ENCODE measurements at places on chromosomes 3 and 15.

DNA sequence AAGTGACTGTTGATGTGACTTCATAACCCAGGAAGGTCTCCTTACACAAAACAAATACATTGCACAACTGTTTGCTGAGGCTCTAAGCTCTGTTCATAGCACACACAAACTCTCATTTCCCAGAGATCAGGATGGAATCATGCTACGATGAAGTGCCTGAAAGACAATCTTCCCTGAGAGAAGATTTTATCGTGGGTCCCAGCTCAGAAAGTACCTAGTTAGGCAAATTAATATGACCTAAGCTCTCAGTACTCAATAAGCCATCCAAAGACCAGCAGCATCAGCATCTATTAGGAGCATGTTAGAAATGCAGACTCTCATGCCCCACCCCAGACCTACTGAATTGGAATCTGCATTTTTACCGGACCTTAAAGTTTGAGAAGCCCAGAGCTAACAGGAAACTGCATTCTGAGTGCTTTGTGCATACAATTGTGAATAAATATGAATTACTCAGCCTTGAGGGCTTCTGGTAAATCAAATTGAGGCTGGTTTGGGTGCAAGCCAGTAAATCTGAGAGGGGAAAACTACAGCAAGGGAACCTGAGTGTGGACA is 161.5 kb upstream of the C2CD4B start:
- DNase-seq: no peak

DNA sequence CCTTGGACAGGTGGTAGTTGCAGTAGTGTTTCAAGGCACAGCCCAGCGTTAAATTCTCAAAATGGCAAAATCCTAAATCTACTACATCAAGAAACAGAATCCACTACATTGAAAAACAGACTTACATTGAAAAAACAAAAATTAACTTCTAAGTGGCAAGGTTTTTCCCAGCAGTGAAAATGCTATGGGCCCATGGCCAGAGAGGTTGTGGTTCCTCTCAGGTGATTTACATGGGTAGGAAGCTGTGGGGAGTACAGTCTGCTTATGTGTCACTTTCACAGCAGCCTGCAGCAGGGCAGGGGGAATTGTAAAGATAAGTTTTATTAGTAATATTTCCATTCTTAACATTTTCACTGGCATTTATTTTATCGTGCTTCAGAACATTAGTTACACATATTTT is 24.9 kb downstream of the TTC14 start:
- DNase-seq: no peak

- DNase-seq: no peak
Measured at GRCh38 chr3:117079997-117080396, 370.4 kb downstream of the TUSC7 start.

DNA sequence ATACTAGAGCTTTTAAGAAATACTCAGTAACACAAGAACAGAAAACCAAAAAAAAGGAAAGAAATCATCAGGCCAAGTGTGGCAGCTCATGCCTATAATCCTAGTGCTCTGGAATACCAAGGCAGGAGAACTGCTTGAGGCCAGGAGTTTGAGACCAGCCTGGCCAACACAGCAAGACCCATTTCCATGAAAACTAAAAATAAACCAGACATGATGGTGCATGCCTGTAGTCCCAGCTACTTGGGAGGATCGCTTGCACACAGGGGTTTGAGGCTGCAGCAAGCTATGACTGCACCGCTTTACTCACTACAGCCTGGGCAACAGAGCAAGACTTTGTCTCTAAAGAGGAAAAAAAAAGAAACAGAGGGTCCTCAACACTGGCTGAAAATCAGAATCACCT is 18.2 kb downstream of the TASOR start:
- no peak for DNase-seq

GRCh38 chr3:192816351-192816750 is 89.0 kb upstream of the FGF12 start:
- no peak for DNase-seq

DNA sequence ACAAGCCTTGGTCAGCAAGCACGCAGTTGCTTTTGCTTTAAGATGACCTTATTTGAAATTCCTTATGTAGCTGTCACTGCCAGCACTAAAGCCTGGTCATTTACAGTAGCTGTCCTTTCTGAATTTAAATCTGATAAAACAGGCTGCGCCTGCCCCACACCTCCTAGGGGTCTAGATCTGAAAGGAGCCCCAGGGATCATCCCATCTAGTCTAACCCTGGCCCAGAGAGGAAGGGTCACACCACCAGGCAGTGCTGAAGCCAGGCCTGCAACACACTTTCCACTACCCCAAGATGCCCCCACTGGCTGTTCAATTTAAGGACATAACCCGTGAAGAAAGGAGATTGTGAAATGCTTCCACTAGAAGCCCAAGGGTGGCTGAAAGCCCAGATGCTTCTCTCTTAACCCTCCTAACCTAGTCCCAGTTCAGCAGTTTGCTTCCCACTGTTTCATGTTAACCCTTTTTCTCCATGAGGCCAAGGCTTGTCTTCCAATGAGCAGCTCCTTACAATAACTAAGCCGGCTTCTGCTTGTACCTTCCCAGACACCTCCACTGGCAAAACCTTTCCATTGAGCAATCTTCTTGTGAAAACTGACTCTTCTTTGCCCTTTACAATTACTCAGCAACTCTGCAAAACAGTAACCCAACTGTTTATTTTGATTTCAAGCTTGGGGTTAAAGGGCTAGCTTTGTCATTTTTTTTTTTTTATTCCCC is 198.9 kb upstream of the LPP start:
- no peak for DNase-seq

DNA sequence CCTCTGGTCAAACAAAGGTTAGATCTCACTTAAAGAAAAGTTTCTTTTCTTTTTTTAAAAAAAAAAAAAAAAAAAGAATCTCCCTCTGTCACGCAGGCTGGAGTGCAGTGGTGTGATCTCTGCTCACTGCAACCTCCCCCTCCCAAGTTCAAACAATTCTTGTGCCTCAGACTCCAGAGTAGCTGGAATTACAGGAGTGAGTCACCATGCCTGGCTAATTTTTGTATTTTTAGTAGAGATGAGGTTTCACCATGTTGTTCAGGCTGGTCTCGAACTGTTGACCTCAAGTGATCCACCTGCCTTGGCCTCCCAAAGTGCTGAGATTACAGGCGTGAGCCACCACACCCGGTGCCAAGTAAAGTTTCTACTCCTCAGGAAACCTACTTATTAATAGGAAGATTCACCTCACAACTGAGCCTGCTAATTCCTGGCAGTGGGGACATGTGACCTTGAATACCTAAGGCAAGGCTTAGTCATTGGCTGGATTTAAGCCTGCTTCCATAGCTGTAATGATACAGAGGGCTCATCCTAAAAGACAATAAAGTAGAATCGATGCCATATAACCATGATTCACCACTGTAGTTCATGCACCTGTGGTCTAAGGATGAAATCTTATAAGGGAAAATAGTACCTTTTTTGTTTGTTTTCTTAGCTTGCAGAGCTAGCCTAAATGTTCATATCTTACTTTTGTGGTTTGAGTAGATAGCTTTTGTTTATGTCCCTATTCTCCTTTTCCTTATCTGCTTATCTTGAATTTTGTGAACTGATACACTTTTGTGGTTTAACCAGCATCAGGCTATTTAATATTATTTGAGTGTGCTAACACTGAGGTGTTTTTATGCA is 24.8 kb upstream of the RBMS3 start:
- DNase-seq: no peak

DNA sequence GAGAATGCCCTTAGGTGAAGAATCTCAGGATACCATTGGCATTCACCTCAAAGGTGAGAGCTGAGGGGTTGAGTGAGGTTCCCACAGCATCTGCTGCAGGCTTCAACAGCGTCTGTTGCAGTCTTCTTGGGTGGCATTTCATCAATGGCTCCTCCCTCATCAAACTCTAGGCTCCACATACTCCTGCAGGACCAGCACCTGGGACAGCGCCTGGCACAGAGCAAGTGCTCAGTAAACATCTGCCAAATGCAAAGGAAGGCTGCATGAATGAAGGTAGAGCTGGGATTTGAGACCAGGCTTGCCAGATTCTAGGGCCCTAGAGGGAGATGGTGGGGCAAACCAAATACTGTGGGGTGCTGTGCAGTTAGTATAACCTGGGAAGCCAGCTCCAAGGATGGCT is 9.6 kb downstream of the TRH start:
- DNase-seq: no peak

GRCh38 chr15:90489514-90489913 is 40.2 kb upstream of the CRTC3 start:
- DNase-seq: no peak

GRCh38 chr3:27800261-27800660 is 78.1 kb upstream of the EOMES start:
- DNase-seq: no peak

DNA sequence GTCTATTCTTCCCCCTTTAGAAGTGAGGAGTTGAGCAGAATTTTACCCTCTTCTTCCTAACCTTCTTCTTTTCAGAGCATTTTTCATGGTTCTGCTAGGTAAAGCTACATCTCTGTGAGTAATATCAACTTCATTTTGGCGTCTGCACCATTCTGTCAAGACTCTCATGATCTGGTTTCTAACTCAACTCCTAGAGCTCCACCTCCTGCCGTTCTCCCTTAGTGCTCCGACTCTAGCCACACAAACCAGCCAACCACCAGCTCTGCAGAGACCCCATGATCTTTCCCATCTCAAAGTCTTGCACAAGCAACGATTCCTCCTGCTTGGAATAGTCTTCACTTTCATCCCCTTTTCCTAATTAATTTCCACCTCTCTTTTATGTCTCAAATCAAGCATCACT is 193.9 kb upstream of the TMC3 start:
- no peak for DNase-seq

DNA sequence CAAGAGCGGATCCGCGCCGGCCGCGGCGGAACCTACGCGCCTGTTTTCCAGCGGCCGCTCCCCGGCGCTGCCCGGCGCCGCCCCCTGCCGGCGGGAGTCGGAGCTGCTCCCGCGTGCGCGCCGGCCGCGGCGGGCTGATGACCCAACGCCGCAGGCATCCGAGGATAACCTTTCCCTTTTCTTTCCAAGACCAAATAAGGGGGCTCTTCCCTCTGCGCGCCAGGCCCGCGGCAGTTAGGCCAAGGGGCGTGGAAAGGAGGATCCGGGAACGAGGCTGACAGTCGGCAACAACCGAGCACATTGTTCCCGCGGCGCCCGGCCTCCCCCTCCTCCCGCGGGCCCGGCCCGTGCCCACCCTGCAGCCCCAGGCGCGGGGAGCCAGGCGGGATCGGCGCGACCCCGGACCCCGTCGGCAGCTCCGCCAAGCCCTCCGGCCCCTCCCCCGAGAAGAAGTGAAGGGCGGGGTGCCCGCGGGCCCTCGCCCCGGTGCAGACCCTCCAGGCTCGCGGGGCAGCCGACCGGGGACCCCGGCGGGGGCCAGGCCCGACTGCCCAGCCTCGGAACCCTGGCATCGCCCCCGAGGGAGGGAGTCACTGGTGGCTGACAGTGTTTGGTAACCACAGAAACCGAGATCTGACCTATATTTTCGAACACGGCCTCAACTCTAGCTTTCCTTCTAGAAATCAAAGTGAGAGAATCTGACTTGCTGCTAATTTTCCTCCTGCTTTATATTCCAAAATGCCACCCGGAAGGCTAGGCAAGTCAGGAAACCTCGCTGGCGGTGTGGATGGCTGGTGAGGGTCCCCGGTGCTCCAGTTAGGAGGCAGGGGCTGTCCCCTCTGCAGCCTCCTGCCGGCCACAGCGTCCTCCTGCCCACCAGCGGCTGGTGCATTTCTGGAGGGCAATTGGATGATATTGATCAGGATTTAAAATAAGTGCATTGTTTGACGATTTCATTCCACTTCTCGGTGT is 45.6 kb upstream of the SYNM start:
- peak; percentile 56 for DNase-seq

GRCh38 chr3:10977892-10978510 is 14.5 kb upstream of the SLC6A1 start:
- no peak for DNase-seq

DNA sequence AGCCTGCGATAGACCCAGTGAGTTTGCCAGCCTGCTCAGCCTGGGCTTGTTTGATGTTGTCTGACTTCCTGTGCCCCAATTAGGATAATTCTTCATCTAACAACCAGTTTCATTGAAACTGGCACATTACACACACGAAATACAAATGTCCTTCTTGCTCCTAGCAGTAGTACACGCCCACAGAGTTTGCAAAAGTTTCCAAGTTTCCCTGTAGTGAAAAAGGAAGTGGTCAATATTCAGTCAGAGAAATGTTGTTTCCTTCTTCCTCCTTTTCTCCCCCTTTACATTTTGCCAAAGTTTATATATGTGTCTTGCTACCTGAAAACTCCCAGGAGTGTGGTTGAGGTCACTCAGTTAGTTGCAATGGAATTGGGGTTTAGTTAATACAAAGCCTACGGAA is 58.4 kb upstream of the LRTM1 start:
- no peak for DNase-seq

GRCh38 chr15:66714543-66714981 is 12.5 kb downstream of the SMAD6 start:
- no peak for DNase-seq

DNA sequence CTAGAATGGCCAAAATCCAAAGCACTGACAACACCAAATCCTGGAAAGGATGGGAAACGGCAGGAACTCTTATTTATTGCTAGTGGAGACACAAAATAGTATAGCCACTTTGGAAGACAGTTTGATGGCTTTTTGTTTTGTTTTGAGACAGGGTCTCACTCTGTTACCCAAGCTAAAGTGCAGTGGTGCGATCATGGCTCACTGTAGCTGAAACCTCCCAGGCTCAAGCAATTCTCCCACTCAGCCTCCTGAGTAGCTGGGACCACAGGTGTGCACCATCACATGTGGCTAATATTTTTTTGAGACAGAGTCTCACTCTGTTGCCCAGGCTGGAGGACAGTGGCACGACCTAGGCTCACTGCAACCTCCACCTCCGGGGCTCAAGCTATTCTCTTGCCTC is 27.3 kb upstream of the GPR160 start:
- no peak for DNase-seq

GRCh38 chr3:49362561-49362960 is 4.4 kb upstream of the GPX1 start:
- no peak for DNase-seq

DNA sequence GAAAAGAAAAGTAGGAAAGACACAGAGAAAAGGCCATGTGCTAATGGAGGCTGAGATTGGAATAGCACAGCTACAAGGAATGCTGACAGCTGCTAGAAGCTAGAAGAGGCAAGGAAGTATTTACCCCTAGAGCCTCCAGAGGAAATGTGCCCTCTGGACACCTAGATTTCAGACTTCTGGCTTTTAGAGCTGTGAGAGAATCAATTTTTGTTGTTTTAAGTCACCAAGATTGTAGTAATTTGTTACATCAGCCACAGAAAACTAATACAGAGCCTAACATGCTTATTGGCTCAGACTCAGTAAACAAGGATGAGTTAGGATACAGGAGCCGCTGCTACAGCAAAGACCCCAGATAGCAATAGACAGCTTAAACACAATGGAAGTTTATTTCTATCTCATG is 33.1 kb upstream of the GLCE start:
- DNase-seq: no peak

GRCh38 chr3:127001486-127002194 is 18.7 kb downstream of the PLXNA1 start:
- DNase-seq: no peak

All from stimulated activated CD4-positive, alpha-beta T cell treated with anti-CD3 and anti-CD28 coated beads, Interleukin-12 subunit alpha, Interleukin-12 subunit beta, amount 100 ng/mL, for 4 hours (primary cell).